CD4-positive, alpha-beta T cell treated with Interleukin-15 for 4 hours (primary cell): ENCODE measurements at places on chromosomes 5 and 9.

GRCh38 chr5:16505904-16506303 lies 40.3 kb upstream of the ZNF622 start:
- no peak for DNase-seq

- DNase-seq = no peak
Measured at GRCh38 chr5:103362211-103362610, 103.6 kb downstream of the MACIR start.

DNA sequence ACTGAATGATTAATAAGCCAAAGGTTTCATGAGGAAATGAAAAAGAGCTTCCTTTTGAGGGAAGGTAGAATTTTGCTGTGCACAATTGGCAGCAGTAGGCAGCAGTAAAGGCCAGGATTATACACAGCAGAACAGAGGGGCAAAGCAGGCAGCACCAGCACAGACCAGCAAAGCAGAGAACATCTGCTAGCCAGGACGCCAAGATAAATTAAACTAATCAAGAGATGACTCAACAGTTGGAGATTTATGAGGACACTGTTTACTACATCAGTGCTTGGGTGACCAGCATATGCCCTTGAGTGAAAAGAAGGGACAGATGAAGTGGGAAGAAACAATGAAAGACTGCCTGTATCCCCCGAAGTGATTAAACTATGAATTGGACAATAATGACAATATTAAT lies 871.4 kb upstream of the CDH10 start:
- DNase-seq = no peak

GRCh38 chr5:154850255-154851062 lies at the start of gene FAXDC2:
Gene FAXDC2, minus strand, starts transcription at chr5:154850603. Its CDS starts 12,425 bp downstream, at chr5:154838178.
- DNase-seq = no peak

DNA sequence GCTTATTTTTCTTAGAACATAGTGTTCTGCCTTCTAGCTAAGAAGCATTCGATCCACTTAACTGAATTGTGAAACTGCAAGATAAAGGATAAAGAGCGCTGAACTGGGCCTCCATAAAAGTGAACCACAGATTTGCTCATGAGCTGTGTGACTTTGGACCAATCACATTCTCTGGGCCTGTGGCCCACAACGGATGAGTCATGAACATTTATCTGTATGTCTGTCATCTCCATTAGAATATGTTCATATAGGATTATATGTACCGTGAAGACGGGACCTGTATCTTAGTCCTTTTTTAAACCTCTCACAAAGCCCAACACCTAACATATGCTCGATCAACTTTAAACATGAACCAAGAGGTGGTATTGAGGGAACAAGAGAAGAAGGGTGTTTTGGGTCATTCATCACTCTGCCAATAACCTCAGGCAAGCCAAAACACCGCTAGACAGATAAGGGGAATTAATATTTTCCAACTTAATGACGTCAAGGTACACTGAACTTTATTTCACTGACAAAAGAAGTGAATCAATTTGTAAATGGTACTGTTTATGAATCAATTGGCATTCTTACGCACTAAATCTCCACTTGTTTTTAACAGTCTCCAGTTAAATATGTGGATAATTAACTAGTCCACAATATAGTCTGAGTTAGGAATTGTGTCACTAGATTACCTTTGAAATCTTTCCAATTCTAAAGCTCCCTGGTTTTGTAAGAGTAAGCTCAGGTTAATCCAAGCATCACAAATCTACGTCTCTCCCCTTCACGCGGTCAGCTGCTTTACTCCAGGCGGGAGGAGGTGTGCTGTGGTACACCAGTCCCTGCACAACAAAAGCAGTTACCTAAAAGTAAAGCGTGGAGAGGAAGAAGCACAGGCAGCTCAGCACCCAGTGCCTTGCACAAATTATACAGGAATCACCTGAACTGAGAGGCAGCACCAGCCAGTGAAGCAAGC lies 1.6 kb downstream of the TMEM245 start:
- peak; percentile 72 for DNase-seq

DNA sequence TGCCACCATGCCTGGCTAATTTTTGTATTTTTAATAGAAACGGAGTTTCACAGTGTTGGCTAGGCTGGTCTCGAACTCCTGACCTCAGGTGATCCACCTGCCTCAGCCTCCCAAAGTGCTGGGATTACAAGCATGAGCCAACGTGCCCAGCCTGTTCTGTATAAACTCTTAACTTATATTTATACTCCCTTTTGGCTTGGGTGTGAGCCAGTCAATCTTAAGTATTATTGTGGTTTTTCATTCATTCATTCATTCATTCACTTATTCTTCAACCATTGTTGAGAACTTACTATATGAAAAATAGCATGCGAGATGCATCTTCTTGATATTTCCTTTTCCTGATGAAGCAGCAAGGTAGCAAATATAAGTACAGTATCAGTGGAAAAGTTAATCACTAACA lies 132.9 kb downstream of the ADGRV1 start:
- DNase-seq = no peak

- DNase-seq = no peak
Measured at GRCh38 chr9:13171261-13171660, 108.2 kb downstream of the MPDZ start.

DNA sequence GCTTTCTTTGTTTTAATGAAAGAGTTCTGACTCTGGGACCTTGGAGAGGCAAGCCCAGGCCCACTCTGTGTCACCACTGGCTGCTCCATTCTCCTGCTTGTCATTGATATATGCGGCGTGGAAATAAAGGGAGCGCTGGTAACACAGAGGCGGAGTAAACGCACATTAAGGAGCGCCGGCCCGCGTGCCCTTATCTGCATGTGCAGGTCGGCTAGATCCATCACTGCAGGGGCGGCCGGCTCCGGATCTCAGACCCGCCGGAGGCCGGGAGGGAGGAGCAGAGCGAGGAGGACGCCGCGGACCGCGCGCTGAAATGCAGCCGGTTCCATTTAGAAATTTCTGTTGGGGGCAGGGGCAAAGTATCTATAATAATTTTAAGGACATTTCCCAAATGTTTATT lies 70.8 kb downstream of the MRPL36 start:
- DNase-seq = no peak

GRCh38 chr9:137160716-137161557 lies 8.9 kb downstream of the LRRC26 start:
- no peak for DNase-seq

DNA sequence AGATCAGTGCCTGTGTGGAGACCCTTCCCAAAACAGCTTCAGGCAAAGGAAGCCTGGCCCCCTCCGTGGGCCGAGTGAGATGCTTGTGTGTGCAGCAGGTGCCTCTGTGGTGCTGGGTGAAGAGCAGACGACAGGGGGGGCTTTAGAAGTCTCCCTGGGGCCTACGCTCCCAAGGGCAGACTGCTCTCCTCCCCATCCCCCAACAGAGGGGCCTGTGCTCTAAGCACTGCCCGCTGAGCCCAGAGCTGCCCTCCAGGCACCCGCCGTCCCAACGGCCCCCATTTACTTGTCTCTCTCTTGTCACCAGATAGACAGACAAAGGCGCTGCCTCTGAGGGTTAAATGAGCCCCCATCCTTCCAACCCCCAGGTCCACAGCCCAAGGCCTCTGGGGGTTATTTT lies 2.7 kb upstream of the LHX3 start:
- no peak for DNase-seq

DNA sequence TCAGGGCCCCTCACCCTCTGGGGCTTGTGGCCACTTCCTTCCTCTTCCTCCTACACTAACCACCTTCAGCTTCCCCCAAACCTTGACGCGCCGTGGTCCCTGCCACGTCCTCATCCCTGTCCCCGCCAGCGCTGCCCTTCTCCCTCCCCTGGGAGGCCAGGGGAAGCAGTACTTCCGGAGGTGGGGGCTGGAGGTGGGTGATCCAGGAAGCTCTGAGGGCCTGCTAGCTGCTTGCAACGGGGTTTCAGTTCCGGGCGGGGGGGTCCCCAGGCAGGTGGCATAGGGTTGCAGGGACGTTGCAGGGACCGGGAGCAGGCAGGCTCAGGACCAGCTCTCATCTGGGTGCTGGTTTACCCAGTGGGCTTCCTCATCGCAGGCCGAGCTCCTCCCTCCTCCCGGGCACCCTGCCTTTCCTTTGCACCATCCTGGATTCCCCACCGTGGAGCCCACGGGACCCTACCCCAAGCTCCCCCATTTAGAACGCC lies 70.0 kb downstream of the RXRA start:
- DNase-seq = peak; percentile 37

DNA sequence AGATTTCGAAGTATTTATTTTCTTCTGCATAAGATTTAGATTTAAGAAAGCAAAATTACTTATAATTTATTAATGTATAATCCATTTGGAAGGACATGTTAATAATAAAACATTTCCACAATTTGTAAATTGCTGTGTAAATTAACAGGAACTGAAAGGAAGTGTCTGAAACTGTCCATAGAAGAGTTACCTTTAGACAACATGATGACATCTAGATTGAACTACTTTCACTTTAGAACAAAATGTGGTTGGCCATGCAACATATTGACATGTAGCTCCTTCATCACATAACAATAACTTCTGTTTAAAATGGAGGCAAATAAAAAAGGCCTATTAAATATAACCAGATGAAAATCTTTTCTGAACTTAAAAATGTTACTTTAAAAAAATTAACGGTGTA lies 1849.5 kb upstream of the ACO1 start:
- no peak for DNase-seq

- no peak for DNase-seq
Measured at GRCh38 chr5:65329266-65329665, 152.5 kb downstream of the ADAMTS6 start.

GRCh38 chr9:78572266-78572665 lies 275.3 kb downstream of the PSAT1 start:
- no peak for DNase-seq

DNA sequence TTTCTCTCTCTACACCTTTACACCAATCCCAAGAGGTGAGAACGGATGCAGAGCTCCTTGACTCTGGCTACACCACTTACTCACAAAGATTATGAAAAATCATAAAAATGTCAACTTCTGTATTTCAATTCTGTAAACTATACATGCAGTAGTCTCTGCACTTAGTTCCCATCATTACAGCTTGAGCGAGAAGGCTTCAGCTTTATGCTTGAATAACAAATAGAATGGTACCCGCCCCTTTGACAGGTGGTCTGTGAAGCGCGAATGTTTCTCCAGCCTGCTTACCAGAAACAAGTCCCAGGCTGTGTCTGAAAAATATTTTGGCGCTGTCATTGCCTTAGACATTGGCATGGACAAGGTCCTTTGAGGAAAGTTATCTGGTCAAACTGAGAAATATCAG lies 562.4 kb upstream of the CLINT1 start:
- DNase-seq = no peak

DNA sequence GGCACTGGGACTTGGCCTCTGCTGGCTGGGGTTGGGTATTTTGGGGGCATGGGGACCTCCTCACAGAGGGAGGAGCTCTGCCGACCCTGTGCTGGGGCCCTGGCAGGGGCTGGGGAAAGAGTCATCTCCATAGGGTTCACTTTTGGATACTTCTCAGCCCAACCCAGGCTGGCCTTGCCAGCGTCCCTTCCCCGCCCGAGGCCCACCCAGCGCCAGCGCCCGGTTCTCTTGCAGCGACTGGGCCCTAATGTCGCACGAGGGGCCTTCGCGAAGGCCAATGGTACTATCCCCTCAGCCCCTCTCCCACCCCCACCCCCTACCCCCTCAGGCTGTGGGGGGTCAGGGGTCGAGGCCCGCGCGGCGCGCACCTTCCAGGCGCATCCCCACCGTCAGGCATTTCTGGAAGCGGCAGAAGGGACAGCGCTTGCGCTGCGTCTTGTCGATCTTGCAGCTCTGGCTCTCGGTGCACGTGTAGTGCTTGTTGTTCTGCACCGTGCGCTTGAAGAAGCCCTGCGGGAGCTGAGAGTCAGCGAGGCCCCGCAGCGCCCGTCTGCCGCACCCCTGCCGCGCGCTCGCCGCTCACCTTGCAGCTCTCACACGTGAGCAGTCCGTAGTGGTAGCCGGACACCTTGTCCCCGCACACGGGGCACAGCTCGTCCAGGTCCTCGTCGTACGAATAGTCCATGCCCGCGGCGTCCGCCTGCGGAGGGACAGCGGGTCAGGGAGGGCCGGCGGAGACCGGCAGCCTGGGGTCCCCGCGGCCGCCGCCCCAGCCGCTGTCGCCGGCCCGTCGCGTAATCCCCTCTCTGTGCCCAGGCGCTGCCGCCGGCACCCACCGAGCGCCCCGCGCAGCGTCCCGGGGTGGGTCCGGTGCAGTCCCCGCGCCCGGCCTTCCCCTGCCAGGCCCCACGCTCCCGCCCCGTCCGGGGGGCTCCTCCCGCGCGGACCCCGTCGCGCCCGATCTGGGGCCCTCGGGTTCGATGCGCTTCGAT lies 4.2 kb downstream of the NR5A1 start:
- no peak for DNase-seq

GRCh38 chr5:150361301-150361700 lies 3.8 kb downstream of the TCOF1 start:
- DNase-seq = no peak

DNA sequence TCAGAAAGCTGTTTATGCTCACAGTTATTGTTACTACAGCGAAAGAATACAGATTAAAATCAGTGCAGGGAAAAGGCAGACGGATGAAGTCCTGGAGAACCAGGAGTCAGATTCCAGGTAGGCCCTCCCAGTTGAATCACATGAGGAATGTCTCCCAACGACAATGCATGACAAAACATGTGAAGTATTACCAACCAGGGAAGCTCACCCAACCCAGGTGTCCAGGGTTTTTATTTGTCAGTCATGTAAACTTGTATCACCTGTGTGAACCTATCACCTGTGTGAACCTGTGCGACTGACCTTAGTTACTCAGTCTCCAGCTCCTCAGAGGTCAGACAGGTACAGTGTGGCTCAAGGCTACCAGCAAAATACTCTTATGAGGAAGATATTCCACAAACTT lies 63.9 kb downstream of the KIAA1958 start:
- DNase-seq = no peak

- no peak for DNase-seq
Measured at GRCh38 chr5:60274747-60275146, 381.2 kb upstream of the PDE4D start.

- DNase-seq = no peak
Measured at GRCh38 chr5:157165668-157166067, 396 bp downstream of the GARIN3 start.

- no peak for DNase-seq
Measured at GRCh38 chr5:153618867-153619266, 128.4 kb downstream of the GRIA1 start.

DNA sequence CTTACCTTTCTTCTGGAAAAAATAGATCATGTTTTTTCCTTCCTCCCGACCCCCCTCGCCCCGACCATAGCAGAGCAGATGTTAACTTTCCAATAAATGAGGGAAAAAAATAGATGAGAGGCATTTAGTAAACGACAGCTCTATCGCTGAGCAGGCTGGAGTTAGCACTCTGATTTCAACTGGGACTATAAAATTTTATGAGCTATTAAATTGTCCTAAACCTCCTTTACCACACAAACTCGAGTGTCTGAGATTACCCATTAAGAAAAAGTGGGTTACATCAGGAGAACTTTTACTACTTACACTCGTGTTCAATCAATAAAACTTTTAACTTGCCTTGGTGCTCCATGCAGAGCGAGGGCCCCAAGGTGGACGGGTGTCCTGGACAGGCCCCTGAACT lies 59.8 kb upstream of the RNU6ATAC start:
- DNase-seq = no peak

DNA sequence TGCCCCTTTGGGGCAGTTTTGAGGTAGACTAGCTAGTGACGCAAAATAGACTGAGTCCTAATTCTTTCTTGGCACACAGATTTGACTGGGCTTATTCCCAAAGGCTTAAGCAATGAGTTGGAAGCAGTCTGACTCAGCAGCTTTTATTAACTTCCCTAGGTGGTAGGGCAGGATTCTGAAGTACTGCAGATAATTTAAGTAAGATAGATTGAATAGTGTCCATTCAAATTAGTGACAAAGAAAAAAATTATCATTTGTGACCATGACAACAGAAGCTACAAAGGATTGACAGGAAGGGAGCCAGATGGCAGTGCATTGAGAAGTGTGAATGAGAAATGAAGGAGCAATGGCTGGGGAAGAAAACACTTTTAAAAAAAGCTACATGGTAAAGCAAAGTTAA lies 649.4 kb downstream of the CDH9 start:
- no peak for DNase-seq

- no peak for DNase-seq
Measured at GRCh38 chr9:127223810-127224177, 40.8 kb upstream of the GARNL3 start.
